Mammary epithelial cell (primary cell): ENCODE measurements at places on chromosomes 6 and 20. TPM values are rescaled to one million over a fixed set of nuclear protein-coding genes. Genes with fewer than 3 reads are reported as not detected.

Gene IMPG1
- total RNA-seq = not detected

Gene STX16
- 71.7 and 93.1 TPM in 2 replicates for total RNA-seq

Gene LZTS3
- 16.3 TPM for total RNA-seq

Gene EFCAB8
- 0.47 and 1.3 TPM in 2 replicates for total RNA-seq

Gene CST7
- not detected in 2 replicates for total RNA-seq

DNA sequence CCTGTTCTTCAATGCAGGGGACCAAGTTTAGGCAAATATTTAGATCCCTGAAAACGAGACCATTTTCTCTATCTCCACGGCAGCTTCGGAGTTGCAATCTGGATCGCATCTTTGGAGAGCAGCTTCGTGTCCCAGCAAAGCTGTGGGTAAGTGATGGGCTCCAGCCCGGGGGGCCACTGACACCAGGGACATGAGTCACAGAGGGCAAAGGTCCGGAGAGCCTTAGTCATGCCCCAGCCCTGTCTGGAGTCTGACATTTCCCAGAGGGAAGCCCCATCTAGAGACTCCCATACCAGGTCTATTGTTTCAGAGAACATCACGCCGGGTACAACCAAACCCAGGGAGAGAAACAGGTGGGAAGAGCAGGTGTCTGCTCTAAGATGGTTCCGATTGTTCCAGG, 95.9 kb downstream of the NFATC2 start:
- peak; percentile 75 for DNase-seq

DNA sequence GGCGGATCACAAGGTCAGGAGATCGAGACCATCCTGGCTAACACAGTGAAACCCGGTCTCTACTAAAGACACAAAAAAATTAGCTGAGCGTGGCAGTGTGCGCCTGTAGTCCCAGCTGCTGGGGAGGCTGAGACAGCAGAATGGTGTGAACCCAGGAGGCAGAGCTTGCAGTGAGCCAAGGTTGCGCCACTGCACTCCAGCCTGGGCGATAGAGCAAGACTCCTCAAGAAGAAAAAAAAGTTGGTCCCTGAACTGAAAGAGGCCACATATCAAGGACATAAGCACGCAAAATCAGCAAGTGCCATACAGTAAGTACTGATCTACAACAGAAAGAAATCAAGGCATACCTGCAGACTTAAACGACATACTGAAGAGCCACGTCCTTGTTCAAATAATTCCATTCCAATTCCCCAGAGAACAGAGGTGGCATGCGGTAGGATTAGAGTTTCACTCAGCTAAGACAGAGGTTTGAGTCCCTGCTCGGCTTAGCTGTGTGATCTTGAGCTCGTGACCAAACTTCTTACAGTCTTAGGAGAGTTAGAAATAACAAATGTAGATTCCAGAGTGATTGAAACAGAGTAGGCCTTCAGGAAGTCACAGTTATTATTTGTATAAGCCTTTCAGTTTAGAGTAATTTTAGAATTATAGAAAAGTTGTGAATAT, 29.2 kb downstream of the B4GALT5 start:
- no peak for DNase-seq

GRCh38 chr6:17580518-17581048, 19.5 kb upstream of the FAM8A1 start:
- peak; percentile 50 for DNase-seq

DNA sequence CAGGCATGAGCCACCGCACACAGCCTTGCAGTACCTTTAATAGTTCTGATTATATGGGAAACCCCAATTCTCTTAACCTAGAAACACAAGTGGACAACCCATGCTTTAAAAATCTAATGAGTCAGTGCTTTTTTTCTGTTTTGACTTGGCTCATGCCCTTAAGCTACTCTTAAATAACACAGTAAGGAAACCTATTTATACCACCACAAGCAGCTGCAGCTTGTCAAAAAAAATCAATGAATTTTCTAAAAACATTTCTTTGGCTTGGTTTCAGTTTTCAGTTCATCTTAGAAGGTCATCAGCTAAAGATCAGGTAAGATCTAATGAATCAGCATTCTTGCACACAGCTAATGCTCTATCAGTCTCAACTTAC, 124.1 kb upstream of the DST start:
- peak; percentile 92 for DNase-seq

GRCh38 chr6:105164418-105164817, 15.4 kb downstream of the POPDC3 start:
- peak; percentile 74 for DNase-seq

DNA sequence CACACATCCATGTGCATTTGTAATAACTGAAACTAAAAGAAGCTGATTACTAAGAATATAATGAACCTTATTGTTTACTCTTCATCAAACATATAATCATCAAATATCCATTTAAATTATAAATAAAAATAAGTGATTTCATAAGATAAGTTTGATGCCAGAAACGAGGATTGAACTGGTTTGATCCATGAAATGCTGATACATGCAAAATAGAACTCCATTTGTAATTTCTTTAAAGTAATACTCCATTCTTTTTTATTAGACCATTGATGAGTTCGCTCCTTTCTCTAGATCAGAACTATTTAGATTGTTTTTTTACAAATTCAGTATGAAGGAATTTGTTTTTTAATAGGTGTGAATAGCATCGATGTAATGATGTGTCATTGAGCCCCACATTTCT, 57.6 kb downstream of the EYS start:
- DNase-seq = no peak
